ENCODE measurements at places on chromosomes 3 and 15.

DNA sequence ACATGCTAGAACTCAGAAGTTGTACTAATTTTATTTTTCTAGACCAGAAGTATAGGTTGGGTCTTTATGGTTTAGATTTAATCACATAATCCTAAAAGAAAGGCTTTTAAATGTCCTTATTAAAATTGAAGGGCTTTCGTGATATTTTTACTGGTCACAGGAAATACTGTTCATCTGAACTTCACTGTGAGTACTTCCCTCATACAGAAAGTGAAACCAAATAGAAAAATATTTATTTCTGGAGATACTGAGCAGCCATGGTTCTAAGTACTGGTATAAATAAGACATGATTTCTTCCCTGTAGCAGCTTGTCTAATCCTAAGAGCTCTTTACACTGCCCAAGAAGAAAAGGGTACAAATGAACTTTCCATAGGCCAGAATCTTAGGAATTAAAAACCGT, 2.0 kb downstream of the SNRK start:
- no peak for DNase-seq

DNA sequence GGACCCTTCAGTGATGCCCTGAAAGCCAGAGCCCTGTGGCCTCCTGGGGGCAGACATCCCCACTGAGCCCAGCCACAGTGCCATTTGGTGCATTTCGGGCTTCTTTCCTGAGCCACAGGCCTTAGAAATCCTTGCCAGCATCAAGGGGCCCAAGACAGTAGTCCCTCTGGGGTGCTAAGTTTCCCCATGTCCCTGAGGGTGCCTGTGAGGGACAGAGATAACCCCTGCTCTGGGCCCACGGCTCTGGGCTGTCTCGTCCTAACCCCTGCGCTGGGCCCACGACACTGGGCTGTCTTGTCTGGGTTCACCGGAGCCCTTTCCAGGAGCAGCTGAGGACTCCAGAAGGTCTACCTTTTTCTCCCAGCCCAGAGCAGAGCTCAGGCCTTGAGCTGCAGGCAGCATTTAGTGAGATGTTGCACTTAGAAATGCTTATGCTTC, 45.1 kb upstream of the FGD5 start:
- no peak for DNase-seq

GRCh38 chr15:40364251-40364650, 6.2 kb downstream of the DISP2 start:
- DNase-seq, result no peak

GRCh38 chr3:16378415-16378814, 113.4 kb downstream of the OXNAD1 start:
- DNase-seq, result peak; percentile 47

- DNase-seq, result no peak
These were observed 23.5 kb downstream of the KIF9 start for GRCh38 chr3:47259114-47259513.

DNA sequence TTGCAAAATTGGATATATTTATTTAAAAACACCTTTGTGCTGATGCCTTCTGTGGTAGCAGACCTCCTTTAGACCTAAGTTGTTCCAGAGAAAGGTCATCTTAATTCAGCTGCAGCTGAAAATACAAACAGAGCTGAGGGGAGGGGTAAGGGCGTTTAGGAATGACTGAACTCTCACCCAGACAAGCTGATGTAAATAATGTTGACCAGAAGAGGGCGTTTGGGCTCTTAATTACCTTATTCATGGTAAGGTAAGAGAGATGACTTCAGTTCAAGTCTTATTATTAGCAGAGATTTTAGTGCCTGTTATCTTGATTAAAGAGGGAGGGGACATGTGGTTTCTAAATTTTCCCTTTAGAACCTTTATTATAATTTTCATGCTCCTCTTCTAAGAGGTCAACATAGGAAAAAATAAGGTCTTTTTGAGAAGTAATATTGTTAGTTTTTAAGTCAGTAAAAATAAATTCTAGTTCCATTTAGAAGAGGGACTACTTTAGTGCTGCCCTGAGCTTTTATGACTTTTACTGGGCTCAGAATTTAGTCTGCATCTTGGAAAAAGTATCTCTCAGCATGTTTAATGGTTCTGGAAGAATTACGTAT, 46.3 kb downstream of the GPR171 start:
- DNase-seq, result no peak

GRCh38 chr3:105755121-105755886, 113.5 kb downstream of the CBLB start:
- no peak for DNase-seq

DNA sequence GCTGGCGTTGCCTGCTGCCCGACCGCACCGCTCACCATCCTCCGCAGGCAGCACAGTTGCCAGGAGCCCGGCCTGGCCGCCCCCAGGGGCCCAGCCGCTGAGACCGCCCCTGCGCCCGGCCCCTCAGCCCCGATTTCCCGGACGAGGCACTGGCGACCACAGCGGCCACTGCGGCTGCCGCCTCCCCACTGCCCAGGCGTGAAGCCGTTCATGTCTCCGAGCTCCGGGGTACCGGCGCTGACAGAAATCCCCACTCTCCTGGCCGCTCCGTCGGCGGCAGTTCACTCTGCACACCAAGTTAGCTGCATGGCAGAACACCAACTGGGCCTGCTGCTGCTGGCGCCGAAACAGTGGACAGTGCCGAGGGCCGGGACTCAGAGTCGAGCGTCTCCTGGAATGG, 8.5 kb downstream of the SELENOT start:
- no peak for DNase-seq

- DNase-seq, result no peak
These were observed 76.1 kb upstream of the PPP2R3A start for GRCh38 chr3:135889443-135889842.

DNA sequence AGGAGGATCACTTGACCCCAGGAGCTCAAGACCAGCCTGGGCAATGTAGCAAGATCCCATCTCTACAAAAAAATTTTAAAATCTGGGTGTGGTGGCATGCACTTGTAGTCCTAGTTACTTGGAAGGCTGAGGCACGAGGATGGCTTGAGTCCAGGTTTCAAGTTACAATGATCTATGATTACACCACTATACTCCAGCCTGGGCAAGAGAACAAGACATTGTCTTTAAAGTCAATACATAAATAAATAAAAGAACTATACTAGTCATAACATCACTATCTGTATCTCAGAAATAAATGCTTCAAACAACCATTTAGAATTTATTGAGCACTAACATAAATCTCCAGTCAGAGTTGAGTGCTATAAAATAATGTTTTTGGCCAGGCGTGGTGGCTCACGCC, 8.5 kb upstream of the PHLDB2 start:
- no peak for DNase-seq

DNA sequence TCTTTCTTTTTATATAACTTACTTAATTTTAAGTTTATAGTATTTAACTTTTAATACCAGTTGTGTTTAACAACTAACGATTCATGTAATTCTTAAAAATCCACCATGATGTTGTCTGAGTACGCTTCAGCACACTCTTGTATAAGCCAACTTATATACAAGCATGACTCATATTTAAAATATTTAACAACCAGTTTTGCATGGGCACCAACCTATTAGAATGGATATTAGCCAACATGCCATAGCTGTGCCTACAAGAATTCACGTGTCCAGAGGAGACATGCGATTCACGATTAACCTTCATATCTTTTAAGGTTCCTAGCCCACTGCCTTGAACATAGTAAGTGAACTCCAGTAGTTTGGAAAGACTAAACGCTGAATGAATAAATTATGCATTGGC, 1023.2 kb downstream of the TBL1XR1 start:
- no peak for DNase-seq

DNA sequence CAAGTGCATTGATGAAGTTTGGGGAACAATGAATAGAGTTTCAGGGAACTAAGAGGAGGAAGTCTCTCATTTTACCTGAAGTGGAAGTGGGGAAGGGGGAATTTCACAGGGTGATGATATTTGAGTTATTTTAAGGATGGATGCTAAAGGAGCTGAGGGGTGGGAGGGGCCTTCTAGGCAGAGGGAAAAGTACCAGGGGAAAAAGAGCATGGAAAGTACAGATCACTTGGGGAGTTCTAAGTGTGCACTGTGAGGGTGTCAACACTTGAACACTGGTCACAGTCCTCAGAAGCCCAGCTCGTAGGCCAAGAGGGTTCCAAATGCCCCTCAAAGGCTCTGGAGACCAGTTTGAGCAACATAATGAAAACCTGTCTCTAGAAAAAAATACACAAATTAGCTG, 18.2 kb downstream of the LAMP3 start:
- no peak for DNase-seq

DNA sequence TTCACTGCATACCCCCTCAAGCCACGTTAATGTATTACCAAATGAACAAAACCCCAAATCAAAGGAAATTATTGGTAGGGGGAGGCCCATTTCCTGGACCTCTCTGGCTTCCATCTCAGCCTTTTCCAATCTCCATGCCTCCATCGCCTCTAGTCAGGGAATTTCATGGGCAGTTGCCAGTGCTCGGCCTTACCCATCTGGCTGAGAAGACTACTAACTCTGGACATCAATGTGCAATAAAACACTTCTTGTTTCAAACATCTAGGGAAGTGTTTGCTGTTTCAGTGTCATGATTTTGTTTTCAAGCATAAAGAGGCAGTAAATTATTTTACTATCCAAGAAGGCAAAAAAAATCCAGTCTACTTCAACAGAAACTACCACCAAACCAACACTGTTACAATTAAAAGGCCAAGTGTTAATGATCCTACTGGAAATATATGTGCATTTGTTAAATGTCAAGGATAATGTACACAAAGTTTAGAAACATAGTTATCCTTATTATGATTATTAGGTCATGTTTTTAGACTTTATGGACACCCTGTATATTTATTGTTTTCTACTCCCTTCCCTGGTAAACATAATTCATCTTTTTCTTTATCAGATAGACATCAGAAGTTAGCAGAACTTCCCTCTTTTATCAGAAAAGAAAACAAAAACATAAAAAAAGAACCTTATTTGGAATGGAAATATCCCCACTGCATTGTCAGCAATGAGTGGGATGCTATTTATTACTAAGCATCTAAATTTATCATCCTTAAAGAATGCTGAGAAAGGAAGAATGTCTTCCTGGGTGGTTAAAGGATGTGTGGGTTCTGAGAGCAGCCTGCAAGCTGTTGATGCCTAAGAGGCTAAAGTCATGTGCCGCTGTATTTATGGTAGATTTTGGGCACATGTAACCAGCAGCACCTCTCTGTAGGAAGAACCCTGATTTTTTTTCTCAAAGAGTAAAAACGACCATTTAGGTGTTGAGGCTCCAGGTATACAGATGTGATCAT, 15.2 kb downstream of the LDHAL6B start:
- no peak for DNase-seq

- no peak for DNase-seq
These were observed 293.6 kb downstream of the GAP43 start for GRCh38 chr3:115916866-115917265.

GRCh38 chr3:33798113-33798417, 365 bp upstream of the PDCD6IP start:
- no peak for DNase-seq

DNA sequence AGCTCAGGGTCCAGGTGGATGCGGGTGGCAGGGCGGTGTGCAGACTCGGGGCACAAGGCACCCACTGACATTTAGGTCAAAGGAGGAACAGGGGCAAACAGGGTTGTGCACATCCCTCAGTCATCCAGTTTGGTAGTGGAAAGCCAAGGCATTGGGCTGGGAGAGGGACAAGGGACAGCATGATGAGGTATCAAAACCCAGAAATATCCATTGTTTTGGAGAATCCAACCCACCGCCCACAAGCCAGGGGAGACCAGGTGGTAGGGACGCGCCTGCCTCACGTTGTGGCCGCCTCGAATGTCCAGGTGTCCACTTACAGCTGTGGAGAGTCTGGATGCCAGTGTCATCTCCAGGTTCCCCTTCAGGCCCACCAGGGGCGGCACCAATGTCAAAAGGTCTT, 33.3 kb downstream of the SLC41A3 start:
- no peak for DNase-seq

DNA sequence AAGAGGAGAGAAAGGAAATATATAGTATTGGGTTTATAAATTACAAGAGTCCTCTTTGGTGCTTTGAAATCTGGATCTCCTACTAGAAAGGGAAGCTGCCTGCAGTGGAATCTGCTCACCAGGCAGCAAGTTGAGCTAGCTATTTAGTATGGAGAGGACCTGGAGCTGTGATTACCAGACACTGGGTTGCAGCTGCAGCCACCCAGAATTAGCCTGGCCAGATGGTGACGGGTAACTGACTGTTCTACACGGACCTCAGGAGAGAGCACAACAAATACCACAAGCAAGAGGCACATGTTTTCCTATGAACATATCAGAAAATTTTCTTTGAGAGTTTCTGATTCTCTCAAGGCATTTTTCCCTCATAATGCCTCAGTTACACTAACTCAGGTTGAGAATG, 46.5 kb downstream of the SYNPR start:
- no peak for DNase-seq

DNA sequence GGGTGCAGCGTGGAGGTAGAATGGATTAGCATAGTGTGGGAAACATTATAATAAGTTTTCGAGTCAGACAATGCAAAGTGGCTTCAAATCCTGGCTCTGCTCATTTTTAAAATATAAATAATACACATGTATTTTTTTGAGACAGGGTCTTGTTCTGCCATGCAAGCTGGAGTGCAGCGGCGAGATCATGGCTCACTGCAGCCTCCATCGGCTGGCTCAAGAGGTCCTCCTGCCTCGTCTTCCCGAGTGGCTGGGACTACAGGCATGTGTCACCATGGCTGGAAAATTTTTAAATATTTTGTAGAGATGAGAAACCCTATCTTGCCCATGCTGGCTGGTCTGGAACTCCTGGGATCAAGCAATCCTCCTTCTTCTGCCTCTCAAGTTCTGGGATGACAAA, 194.9 kb downstream of the ROBO1 start:
- DNase-seq, result no peak

GRCh38 chr3:190024912-190025311, 95.8 kb downstream of the P3H2 start:
- no peak for DNase-seq

- DNase-seq, result no peak
These were observed 12.4 kb downstream of the PCCB start for GRCh38 chr3:136262559-136262958.

GRCh38 chr3:3605226-3605625, 194.0 kb upstream of the LRRN1 start:
- DNase-seq, result no peak
